ENCODE measurements at places on chromosomes 4 and X. TPM values are rescaled to one million over a fixed set of nuclear protein-coding genes. Genes with fewer than 3 reads are reported as not detected.

CC2D2A gene
- polyA plus RNA-seq, result 0.57 TPM

CCKAR gene
- polyA plus RNA-seq, result not detected

TCEAL5 gene
- not detected for polyA plus RNA-seq

SORBS2 gene
- 0.99 TPM for polyA plus RNA-seq

PDCL2 gene
- polyA plus RNA-seq, result not detected

ZNF280C gene
- polyA plus RNA-seq, result 8.0 TPM
